Aorta (tissue), 5 donors: ENCODE measurements at places on chromosomes 3 and 15.
A peak's percentile ranks its signal among the peaks of the same experiment; 100 is the strongest.

- DNase-seq, result no peak
These were observed 79.5 kb downstream of the IMPG2 start for GRCh38 chr3:101240719-101241399.

DNA sequence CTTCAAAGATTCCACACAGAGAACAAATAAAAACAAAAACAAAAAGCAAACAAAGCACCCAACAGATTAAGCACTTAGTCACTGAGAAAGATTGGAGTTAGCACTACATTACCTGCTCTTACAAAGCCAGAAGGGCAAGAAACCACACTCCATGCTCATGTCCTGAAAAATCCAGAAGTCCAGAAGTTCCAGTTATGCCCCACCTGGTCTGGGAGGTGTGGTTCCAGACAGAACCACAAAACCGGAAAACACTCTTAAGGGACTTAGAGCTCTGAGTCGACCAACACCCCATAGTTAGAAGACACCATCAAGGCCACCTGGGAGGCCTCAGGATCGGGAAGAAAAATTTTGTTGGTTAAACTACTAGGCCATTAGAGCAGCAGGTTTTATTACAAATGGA lies 88.9 kb downstream of the TNIK start:
- no peak for DNase-seq

DNA sequence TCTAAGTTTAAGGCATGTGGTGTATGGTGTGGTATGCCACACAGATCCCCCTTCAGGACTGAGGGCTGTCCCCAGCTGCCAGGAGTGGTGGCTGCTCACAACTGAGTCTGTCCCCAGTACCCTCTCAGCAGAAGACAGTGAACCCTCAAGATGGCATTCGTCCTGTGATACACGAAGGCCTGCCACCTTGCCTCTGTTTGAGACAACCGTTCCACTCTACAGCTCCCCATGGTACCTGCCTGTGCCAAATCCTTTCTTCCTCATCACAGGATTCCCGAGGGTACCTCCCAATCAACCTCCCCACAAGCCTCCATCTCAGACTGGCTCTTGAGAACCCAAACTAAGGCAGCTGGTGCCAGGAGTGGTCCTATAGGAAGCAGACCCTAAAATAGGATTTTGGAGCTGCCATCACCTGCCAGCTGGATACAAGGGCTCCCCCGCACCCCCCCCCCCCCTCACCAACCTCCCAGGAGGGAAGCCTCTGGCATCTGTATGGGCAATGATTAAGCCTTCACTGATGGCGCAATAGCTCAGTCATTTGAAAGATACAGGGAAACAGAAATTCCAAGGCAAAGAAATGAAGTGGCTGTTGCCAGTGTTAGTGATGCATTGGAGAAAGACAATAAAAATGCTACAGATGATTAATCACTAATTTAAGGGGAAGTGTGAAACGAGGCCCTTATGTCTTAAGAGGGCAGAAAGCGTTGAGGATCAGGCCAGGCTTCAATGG lies 230.0 kb upstream of the LYSMD4 start:
- DNase-seq, result peak; percentile 45

DNA sequence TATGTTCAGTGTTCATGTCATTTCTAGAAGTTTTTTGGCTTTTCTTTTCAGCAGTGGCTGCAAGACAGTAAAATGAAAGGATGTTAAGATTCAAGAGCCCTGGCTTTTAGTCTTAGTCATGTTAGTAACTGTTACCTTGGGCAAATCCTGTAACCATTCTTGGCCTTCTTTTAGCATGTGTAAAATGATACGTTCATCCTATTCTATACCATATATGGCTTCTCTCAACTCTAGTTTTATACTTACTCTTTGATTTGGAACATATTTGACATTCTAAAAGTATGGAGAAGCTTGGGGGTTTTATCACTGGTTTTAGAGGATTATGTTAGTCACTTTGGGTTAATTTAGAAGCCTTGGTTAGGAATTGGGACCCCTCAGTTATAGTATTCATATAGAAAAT lies 20.1 kb downstream of the GTF2E1 start:
- DNase-seq, result no peak

DNA sequence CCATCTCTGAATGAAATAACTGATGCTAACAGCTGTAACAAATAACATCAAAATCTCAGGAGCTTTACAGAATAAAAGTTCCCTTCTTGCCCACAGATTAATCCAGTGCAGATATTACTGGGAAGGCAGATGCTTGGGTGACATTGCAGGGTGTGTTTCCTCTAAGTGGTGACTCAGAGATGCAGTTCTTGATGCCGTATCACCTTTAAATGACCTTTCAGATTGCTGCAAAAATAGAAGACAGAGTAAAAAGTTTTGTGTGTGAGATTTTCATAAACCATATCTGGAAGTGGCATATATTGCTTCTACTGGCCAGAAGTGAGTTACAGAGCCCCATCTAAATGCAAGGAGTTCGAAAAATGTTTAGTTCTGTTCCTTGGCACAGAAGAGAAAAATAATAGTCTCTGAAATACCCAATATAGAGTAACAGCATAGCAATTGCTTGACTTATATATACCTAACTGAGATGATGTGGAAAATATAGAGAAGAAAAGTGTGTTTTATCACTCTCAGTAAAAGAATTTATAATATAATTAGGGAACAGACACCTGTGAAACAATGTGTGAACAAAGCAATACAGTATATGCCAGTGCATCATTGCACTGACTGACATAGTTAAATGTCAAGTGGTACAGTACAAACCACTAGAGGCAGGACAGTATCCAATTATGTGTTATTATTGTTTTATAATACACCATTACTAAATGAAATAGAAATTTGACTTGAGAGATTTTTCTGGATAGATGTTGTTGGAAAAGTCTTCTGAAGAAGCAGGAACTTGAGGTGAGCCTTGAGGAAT lies 430.7 kb upstream of the CBLB start:
- DNase-seq, result no peak

GRCh38 chr15:62684123-62684808 lies 358.3 kb upstream of the TPM1 start:
- no peak for DNase-seq

- no peak for DNase-seq
These were observed 18.8 kb downstream of the STAG1 start for GRCh38 chr3:136733317-136733833.

DNA sequence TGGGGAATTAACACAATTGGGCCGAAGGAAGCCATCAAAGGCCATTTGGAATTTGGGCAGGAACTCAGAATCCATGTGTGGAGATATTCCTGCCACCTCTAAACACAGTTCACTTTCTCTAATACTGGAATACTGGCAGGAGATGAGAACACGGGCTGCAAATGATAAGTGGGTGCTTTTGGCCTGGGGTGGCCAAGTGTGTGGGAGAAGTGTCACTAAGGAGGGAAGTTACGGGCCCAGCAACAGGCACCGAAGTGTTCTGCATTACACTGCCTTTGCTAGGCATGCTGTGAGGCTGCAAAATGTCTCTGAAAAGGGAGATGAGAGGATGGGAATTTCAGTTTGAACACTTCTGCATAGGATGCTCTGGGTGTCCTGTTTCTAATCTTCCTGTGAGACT lies 89.4 kb upstream of the FEZF2 start:
- DNase-seq, result no peak

DNA sequence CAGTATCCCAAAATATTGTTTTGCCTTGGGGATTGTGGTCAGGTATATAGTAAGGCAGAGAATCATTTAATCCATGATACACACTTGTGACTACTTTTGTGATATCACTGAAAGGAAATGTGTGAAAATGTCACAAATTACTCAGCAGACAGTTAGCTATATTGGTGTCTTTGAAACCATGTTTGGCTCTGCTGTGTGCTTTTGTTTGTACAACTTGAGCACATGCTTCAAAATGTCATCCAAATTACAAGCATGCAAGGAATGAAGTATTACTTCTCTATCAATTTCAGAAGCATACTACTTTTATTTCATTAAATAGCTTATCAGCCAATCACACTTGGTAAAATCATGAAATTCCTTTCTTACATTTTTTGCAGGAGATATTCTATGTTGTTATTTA lies 619.0 kb upstream of the AGTR1 start:
- no peak for DNase-seq

GRCh38 chr3:188403404-188403803 lies 249.4 kb downstream of the LPP start:
- DNase-seq, result no peak

DNA sequence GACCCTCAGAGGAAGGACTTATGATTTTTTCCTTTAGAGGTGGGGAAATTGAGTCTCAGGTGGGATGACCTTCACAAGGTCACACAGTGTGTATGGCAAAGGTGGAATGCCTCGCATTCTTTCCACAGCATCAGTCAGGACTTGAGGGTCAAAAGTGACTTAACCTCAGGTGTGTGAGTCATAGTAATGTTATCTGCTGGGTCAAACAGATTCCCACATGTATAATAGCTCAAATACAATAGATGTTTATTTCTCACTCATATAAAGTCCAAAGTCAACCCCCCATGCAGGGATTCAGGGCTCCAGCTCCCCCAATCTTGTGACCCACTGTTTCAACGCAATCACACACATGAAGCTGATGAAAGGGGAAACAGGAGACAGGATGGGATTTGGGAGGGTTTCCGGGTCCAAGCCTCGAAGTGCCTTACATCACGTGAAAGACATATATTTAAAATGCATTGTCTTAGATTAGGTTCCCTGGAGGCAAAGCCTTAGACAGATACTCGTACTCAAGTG lies 34.0 kb upstream of the CCDC174 start:
- DNase-seq, result no peak
